ENCODE measurements at places on chromosomes 5 and 9. TPM values are rescaled to one million over a fixed set of nuclear protein-coding genes. Genes with fewer than 3 reads are reported as not detected.

The IFNE gene
- not detected for polyA plus RNA-seq

The P4HA2 gene
- polyA plus RNA-seq = 27.9 TPM

The RNF183 gene
- 6.9 TPM for polyA plus RNA-seq

The DCTN4 gene
- 63.1 TPM for polyA plus RNA-seq

The F2RL1 gene
- polyA plus RNA-seq = 42.7 TPM

The PSD2 gene
- polyA plus RNA-seq = 2.4 TPM

The RNF130 gene
- polyA plus RNA-seq = 81.4 TPM

The LAMC3 gene
- polyA plus RNA-seq = 31.2 TPM

The IFNA2 gene
- polyA plus RNA-seq = not detected

The CARD9 gene
- 1.6 TPM for polyA plus RNA-seq

The OBP2A gene
- polyA plus RNA-seq = 0.76 TPM

The PDCD1LG2 gene
- 0.13 TPM for polyA plus RNA-seq

The ADGRD2 gene
- not detected for polyA plus RNA-seq

The IFNA21 gene
- polyA plus RNA-seq = not detected

The LCN15 gene
- polyA plus RNA-seq = 0.08 TPM

- no peak for DNase-seq
These were observed 11.7 kb upstream of the CFAP157 start for GRCh38 chr9:127694890-127695720.

DNA sequence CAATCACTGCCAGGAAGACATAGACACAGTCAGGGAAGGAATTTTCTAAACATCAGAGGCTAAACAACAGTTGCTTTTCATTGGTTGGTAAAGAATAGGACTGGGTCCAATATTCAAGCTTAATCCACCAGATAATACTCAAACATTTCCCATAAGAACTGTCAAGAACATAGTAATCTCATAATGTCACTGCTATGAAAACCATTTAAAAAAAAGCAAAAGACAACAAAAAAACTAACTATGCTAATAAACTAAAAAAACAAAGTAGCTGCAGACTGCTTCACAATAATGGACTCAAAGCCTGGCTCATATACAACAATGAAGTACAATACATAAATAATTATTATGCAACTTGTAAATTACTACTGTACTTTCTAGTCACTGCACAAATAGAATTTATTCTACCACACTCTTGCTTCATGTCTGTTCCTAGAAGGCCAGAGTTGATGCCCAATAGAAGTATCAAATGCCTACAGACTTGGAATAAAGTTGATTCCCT, 148.7 kb downstream of the MLLT3 start:
- DNase-seq = no peak

DNA sequence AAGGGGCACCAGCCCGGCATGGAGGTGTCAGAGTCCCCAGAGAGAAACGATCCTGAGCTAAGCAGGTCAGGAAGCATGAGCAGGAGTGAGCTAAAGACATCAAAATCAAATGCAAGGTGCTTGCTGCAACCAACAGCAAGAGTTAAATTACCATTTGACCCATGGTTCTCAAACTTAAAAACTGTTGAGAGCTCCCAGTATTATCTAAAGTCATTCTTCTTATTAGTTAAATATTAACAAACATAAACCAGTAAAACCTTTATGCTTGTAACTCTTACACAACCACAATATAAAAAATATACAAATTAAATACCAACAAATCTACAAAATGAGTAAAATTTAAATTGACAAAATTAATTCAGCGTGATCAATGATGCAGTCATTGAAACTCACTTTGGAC, 51.5 kb downstream of the FANCC start:
- no peak for DNase-seq

DNA sequence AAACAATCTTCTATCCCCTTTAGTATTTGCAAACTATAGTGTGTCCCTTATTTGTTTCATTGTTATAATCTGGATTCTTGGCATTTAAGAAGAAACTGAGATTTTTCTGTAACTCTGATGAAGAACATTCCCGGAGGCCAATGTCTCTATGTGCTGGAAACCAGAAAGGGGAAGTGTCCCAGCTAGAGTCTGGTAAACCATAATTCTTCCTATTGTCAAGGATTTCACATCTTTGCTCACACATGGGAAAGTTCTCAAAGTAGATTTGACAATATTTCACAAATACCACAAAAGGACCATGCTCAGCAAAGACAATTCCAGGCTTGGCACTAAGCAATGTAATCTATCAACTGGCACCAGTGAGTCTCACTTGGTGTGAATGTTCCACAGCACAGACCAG, 146.8 kb downstream of the MUSK start:
- no peak for DNase-seq

GRCh38 chr5:105812304-105812703, 1858.4 kb downstream of the EFNA5 start:
- no peak for DNase-seq

GRCh38 chr5:62578540-62578939, at the start of gene LRRC70:
TSS of gene LRRC70 (plus strand) at chr5:62578819. CDS start at chr5:62579439, 620 bp downstream.
- DNase-seq = peak; percentile 14

DNA sequence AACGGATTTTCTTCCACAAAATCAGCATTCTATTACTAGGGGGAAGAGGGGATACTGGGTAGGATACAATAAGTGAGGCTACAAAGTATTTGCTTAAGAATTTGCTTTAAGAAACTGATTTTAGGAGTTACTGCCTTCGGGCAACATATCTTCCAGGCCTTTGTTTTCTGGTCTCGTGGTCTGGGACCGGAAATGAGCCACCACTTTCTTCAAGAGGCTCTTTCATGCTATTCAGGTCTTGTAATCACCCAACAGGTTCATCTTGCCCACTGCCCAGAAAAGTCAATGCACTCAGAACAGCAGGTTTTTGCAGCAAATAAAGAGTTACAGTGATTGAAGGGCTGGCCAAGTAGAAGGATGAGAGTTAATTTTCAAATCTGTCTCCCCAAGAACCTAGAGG, 6.6 kb upstream of the AOPEP start:
- DNase-seq = no peak

- no peak for DNase-seq
These were observed 56.0 kb downstream of the ZNF510 start for GRCh38 chr9:96721731-96722429.

DNA sequence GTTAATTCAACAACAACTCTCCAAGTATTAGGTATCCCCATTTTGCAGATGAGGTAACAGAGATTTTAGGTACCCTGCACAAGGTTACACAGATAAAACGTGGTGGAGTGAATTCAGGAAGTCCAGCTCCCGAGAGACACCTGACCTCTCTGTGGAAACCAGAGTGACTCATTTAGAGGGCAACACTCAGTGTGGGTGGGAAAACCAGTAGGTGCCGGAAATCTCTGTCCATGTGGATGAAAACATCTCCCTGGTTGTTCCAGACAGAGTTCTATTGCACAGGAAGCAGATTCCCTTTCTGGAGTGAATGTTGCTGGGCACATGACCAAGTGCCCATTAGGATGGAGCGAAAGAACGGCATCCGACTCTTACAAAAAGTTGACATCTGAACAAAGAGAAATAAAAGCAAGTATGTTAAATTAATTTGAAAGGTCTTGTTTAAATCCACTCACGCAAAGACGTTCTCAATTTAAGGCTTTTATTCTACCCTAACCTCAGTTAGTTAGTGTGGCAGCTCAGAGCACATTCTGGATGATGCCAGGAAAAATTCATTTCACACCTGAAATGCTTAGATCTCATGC, 391.9 kb upstream of the WWC1 start:
- DNase-seq = no peak

DNA sequence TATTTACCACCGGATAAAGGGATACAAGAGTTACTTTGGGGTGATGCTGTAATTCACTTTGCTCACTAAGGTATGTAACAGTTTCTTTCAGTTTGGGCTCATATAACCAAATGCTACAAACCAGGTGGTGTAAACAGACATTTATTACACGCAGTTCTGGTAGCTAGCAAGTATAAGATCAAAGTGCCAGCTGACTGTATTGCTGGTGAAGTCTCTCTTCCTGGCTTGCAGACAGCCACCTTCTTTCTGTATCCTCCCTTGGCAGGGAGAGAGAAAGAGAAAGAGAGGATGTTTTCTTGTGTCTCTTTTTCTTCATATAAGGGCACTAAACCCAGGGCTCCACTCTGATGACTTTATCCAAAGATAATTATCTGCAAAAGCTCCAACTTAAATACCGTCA, 552.5 kb upstream of the FTMT start:
- no peak for DNase-seq

DNA sequence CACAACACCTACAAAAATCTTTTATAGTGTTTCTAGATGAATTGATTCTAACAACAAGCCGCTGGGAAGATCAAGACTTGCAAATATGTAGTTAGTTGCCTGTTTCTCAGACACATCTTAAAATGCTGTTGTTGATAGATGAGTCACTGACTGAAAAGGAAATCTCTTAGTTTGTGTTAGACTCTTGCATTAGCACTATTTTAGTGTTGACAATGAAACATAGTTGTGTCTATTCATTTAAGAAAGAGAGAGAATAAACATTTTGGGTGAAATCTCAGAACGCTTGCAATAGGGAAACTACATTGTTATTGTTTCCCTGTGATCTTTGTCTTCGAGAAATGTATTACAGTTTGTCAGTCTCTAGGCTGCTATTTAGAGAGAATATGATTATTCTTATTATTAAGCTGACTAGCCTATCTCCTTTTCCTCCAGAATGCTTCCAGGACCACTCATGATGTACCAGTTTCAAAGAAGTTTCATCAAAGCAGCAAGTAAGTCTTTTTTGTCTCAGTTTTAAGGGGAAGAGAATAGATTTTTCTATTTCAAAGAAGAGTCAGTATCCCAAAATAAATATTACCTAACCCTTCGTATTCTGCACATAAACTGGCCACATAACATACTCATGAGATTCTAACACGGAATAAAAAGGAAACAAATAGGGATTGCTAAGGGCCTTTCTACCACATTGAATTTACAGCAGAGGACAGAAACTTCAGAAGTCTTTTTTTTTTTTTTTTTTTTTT, 285.6 kb downstream of the ARHGAP26 start:
- no peak for DNase-seq
